ENCODE measurements at places on chromosomes 7 and 10. TPM values are rescaled to one million over a fixed set of nuclear protein-coding genes. Genes with fewer than 3 reads are reported as not detected.
A peak's percentile ranks its signal among the peaks of the same experiment; 100 is the strongest.

- no peak for DNase-seq
Observed at GRCh38 chr7:6234384-6234783, 38.0 kb downstream of the CYTH3 start.

- no peak for DNase-seq
Observed at GRCh38 chr7:65307651-65308299, 65.9 kb upstream of the ZNF92 start.

GRCh38 chr10:58400609-58401008 is 15.4 kb downstream of the TFAM start:
- no peak for DNase-seq

DNA sequence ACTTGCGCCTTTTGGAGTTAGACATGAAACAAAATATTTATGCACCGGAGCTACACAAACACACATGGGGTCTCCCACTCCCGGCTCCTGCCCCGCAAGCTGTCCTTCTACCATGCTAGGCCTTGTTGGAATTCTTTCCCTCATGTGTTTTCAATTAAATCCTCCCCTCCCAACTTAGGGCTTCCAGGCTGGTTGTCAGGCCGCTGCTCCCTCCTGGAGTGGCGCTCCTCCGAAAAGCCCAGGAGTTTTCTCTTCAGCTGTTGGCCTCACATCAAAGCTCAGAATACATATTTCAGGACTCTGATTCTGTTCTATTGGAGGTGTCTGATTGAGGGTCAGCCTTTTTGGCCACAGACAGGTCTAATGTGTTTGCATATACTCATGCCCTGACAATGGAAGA is 113.3 kb downstream of the FANK1 start:
- no peak for DNase-seq

DNA sequence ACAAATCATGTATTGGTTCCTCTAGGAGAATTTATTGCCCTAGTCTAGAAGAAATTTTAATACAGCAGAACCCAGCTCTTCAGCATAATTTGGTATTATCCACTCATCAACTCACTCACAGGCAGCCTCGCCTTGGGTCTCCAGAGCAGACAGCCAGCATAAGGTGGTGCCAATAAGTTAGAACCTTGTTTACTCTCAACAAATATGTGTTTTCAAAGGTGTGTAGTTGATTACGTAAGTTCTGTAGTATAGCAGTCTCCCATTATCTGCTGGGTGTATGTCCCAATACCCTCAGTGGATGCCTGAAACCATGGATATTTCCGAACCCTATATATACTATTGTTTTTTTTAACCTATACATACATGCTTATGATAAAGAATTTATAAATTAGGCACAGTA is 522.5 kb upstream of the LRRN3 start:
- DNase-seq, result no peak

Gene CALCR
- 0.05 TPM for total RNA-seq

- DNase-seq, result no peak
Observed at GRCh38 chr7:151588982-151589381, 69.3 kb upstream of the RHEB start.

DNA sequence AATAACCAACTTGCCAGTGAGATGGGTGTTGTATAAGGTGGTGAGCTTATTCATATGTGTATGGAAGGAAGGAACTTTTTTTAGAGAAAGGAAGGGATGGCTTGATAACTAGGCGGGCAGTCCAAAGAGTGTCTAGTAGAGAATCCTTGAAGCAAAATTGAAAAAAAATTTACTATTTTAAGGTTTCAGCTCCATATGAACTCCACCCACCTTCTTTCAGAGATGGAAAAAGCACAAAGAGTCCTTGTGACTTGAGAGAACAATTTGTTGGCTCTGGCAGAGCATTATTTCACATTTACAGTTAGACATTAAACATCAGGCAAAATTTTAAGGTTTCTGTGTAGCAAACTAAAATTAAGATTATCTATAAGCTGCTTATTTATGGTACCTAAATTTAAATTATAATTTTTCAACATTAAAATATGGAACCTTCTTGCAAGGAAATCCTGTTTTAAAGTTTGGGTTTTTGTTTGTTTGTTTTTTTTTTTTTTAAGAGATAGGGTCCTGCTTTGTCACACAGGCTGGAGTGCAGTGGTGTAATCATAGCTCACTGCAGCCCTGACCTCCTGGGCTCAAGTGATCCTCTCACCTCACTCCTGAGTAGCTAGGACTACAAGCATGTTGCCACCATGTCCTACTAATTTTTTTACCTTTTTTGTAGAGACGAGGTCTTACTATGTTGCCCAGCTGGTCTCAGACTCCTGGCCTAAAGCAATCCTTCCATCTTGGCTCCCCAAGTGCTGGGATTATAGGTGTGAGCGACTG is 12.2 kb downstream of the PTPN12 start:
- no peak for DNase-seq

Gene OR9A2
- total RNA-seq, result 0.22 TPM

GRCh38 chr10:44513591-44513990 is 128.7 kb upstream of the CXCL12 start:
- DNase-seq, result no peak

GRCh38 chr7:18573410-18574234 is 78.1 kb downstream of the HDAC9 start:
- DNase-seq, result peak; percentile 47

Gene PON1
- not detected for total RNA-seq

DNA sequence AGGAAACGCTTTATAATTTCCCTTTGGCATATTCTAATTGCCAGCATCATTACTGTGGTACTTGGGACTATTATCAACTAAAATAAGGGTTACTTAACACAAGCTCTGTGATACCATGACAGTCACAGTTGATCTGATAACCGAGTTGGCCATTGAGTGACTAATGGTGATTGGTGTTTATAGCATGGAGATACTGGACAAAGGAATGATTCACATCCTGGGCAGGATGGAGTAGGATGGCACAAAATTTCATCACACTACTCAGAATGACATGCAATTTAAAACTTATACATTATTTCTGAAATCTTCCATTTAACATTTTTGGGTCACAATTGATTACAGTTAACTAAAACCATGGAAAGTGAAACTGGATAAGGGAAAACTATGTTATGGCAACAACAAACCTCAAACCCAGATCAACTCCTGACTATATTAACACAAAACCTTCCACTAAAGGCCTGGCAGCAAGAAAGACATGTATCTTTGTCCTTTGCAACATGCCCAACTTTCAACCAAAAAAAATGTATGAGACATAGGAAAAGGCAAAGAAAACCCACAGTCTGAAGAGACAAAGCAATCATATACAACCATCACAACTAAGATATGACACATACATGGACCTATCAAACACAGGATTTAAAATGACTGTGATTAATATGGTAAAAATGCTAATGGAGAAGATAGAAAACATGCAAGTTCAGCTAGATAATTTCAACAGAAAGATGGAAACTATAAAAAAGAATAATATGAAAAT is 208.5 kb upstream of the NRP1 start:
- no peak for DNase-seq

DNA sequence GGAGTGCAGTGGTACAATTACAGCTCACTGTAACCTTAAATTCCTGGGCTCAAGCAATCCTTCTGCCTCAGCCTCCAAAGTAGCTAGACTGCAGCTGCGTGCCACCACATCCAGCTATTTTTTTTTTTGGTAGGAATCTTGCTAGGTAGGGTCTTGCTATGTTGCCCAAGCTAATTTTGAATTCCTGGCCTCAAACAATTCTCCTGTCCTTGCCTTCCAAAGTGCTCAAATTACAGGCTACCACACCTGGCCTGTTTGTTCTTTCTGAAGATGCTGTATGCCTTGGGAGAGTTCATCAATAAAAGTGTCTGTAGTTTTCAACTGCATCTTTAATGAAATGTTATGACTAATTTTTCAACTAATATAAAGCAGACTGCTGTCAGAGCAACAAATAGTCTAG is 452 bp downstream of the SAMD9 start:
- no peak for DNase-seq

Data from Right ventricle myocardium superior (tissue), 1 donor.